ENCODE measurements at places on chromosomes 3 and 15. TPM values are rescaled to one million over a fixed set of nuclear protein-coding genes. Genes with fewer than 3 reads are reported as not detected.

The DPPA4 gene
- polyA plus RNA-seq, result not detected

DNA sequence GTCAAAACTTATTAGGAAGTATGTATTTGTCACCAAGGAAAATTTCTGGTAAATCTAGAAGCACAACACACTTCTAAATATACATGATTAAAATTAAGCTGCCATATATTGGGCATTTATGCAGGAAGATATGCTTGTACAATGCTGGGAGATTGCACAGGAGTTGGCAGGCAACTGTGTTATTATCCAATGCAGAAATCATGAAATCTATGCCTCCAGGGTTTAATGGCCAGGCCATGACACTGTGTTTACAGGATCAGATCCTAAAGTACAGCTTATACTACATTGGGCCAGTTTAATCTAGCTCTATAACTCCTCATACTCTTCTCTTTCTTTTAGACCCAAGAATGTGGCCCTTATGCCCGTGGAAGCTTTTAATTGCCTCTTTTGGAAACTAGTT is 391.4 kb upstream of the DPH6 start:
- no peak for DNase-seq

GRCh38 chr3:159229116-159229680 is 427.3 kb downstream of the MFSD1 start:
- DNase-seq, result no peak

The SCN11A gene
- 0.17 TPM for polyA plus RNA-seq

- peak; percentile 68 for DNase-seq
Observed at GRCh38 chr3:169771497-169772304, 1.5 kb upstream of the MYNN start.

DNA sequence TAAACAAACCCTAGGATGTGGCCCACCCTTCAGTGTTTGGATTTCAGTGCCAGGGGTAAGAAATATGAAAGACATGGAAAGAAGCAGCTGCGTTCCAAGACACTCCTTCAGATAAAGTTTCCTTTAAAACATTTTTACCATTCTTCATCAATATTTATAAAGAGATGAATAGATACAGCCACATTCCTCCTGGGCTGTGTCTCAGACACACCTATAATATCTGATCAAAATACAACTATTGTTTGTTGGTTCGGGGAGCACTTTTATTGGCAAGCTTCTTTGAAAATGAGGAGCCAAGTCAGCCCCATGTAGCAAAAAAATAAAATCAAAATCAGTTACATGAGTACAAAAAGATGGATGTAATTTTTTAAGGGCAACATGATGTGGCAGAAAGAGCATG is 53.2 kb downstream of the RPL22L1 start:
- DNase-seq, result no peak

The PLOD2 gene
- 21.3 TPM for polyA plus RNA-seq

DNA sequence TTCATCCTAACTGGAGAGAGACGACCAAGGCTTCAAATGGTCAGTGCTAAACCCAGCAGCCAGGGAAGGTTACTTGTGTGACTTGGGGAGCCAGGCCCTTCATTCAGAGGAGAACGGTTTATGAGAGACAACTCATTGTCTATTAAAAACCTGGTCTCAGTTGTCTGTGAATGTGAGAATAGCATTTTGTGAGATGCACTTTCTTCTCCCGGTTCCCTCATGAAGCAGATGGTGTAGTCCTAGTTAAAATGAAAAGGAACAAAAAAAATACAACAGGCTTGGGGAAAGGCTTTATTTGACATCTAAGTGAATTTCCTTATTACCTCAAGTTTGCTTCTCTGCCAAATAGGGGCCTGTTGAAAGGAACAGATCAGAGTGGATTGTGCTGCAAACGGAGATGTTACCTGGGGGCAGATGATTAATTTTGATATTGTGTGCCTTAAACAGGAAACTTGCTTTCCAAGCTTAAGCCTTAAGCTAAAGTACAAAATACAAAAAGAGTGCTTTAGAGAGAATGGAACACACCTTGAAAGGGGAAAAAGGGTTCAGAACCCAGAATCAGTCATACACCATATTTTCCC is 202.7 kb upstream of the BHLHE40 start:
- no peak for DNase-seq

DNA sequence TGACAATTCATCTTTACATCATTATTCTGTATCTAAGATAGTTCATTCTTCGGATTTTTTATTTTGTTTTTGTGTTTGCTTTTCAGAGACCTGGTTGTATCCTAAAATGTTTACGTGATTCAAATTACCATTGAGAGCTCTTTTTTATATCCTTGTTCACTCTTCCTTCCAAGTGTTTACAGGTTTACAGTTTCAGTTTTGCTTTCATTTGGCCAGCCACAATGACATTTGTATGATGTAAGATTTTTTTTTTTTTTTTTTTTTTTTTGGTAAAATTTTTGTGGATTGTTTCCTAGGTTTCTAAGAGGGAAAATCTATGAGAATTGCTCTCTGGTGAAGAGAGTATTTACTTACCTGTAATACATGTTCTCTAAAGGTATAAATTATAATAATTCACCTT is 55.0 kb downstream of the SETD5 start:
- no peak for DNase-seq

The IL20RB gene
- not detected for polyA plus RNA-seq

The TMCO5A gene
- not detected for polyA plus RNA-seq

GRCh38 chr3:135215516-135215915 is 420.5 kb downstream of the EPHB1 start:
- no peak for DNase-seq

The GOLGA6D gene
- not detected for polyA plus RNA-seq

DNA sequence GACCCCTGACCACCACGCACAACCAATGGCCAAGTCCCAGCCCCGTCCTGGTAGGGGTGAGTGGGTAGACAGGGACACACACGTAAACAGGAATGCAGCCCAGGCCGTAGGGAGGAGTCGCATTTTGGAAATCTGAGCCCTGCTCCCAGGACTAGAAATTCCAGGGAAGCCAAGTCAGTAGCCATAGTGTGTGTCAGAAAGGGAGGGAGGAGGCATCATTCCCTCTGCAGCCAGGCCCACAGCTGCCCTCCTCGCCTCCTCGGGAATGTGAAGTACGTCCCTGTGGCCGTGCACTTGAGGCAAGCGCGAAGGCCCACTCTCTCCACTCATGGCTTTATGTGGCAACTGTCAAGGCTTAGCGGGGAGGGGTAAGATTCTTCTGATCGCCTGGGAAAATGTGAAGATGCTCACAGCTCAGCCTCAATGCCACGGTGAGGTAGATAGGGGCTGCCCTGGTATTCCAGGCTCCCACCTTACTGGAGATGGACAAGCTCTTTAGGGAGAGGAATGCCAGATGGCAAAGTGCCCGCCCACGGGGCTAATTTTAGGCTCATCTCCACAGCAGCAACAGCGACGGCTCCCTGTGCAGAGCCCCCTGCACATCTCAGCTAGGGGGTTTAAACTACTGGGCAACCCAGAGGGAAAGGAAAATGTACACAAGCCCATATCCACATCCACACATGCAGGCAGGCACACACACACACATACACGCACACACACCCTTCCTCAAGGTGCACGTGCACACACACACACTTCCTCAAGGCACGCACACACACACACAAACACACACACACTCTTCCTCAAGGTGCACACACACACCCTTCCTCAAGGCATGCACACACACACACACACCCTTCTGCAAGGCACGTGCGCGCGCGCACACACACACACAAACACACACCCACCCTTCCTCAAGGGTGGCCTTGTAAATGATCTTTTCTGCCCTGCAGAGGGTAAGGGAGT is 65.5 kb downstream of the ADCY5 start:
- DNase-seq, result peak; percentile 66

Data from kidney (tissue), 22 donors.